T47D (cell line): ENCODE measurements at places on chromosomes 7 and 10.

DNA sequence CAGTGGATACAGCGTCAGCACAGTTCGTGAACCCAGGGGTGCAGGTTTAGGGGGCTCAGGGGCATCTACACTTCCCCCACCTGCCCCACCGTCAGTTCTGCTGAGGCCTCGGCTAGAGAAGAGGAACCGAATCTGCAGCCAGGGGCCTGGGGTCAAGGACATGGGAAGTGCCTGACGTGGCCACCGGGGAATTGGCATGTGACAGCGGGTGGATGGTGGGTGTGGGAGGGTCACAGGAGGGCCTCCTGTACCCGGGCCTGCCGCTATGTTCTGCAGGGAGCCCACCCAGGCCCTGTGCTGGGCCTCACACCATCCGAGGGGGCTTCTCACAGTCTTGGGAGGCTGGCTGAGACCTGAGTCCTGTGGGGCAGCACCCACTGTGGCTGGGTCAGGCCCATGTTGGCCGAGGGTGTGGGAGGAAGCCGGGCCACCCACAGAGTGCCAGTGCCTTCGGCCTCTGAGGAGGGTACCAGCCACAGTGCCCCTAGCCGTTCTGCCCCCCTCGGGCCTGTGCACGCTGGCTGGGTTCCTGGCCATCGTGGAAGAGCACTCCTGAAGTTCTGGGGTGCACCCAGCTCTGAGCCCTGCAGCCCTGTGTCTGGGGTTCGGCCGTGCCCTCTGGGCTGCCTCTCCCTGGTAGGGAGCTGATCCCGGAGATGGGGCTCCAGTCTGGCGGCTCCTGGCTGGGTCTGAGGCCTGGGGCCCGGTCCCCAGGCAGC is 5.9 kb downstream of the TTYH3 start:
- DNase-seq: no peak

- DNase-seq: no peak
Measured at GRCh38 chr10:33506838-33507661, 172.6 kb upstream of the NRP1 start.

GRCh38 chr10:72261784-72262404 is 11.8 kb upstream of the DDIT4 start:
- no peak for DNase-seq

- DNase-seq: no peak
Measured at GRCh38 chr7:4436361-4436895, 245.7 kb upstream of the FOXK1 start.

DNA sequence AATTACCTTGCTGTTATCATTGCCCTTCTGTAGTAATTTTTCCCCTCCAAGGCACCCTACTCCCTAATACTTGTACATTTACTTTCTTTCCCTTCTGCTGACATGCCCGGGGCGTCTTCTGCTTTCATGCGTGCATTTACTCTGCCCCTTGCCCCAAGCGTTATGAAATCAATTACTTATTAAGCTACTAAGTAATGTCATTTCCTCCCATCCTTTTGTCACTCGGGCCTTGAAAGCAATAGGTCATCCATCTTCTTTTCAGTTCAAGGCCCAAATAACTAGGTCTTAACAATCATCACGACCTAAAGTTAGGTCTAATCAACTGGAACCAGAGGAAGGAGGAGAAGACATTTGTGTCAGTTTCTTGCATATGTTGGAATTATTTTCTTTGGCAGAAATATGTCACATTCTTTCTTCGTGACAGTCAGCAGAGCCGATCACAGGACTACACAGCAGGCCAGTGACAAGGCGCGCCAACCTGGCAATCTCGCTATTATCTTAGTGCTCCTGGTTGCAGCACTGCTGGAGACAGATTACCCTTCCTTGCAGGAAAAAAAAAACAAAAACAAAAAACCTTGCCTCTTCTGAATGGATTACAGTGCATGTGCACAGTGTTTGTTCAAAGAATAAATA is 179.2 kb downstream of the RELN start:
- no peak for DNase-seq

GRCh38 chr7:55050281-55050680 is 31.5 kb downstream of the EGFR start:
- no peak for DNase-seq

DNA sequence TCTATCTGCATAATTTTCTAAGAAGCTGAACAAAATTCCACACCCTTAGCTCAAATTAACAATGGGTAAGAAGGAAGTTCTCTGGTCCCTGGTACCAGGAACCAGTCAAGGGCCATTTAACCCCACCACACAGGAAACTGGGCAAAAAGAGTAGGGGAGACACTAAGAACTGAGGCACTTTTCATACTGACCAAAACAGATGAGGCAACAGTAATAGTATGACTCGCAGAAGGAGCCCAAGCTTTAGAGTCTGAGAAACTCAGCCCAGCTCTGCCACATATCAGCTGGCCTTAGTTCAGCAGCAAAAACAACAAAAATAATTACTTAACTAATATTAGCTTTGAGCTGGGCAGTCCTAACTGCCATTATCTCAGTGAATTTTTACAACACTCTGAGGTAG is 221.2 kb downstream of the FAM107B start:
- DNase-seq: no peak

DNA sequence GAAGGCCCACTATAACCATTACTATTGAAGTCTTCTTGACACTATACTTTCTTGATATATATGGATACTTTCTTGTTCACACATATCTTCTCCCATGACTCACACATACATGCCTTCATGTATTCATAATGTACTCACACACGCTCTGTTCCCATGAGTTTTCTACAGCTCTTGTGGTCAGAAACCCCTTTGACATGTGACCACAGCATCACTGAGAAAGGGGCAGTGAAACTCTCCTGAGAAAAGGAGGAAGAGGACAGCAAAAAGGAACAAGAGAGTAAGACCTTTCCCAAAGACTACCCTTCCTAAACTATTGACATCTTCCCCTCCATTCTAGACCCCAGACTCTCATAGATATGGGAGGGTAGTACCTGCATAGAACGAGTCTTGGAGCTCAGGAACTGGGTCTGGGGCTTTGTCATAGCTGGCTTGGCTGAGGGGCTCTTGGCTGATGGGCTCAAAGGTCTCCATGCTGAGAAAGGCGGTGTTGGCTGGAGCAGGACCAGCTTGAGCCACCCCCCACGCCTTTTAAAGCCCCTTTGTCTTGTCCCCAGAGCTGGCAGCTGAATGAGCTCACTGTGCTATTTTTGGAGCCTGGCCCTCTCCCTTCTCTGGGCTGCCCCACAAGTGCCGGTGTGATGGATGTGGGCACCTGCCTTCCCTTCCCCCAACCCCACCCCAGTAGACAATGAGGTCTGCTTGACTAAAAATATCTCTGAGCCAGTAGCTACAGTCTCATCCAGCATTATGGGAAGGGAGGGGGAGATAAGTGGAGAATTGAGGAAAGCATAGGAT is 5.1 kb downstream of the SYNPO2L start:
- DNase-seq: no peak

DNA sequence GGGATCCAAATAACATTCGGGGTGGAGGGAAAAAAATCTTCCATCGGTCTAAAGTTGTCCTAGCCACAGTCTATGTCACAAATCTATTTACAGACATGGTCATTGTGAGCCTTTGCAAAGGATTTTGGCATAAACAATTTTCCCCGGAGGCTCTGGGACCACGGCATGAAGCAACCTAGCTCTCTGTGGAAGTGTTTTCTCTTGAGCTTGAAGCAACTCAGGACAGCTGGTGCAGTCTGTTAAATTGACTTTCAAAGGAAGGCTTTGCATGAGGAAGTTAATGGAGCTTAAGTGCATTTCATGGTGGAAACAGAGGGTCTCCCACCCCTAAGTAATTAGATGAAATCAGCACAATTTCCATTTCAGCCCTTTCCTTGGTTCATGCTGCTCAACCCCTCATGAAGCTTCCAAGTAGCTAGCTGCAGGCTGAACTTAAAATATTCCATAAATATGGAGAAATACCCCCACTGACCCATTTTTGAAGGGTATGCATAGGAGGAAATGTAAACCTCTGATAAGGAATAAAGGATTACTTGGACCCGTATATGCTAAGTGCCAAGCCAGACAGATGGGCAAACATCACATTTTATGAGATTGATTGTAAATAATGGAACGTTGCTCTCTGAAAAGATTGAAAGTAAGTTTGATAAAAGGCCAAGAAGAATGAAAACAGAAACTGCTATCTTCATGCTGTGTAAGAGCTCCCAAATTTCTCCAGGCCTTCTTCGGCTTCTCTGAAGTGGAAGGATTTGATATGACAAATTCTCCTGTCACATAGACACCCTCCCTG is 39.9 kb downstream of the CCDC3 start:
- DNase-seq: no peak

DNA sequence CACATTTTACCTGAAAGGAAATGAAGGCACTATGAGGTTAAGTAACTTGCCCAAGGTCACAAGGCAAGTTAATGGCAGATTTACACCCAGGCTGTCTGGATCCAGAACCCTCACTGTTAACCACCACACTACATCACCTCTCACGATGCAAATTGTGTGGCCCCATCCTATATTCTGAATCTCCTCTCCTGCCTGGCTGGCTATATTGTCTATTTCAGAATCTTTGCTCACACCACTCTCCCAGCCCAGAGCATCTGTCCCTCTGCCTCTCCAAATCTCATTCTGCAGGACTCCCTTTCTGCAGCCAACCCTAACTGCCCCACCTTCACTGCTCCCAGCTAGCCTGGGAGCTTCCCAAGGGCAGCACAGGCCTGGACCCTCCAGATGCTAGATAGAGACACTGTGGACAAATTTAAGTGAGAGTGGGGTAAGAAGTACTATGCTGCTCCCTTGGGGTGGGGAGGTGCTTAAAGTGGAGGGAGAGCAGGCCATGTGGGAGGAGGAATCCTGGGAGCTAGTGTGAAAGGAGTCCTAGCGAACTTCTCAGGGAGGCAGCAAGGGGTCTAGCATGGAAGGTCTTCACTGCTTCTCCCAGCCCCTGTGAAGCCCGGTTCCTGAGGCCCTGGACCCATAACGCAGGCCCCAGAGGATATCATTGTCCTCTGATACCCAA is 786 bp downstream of the CUEDC2 start:
- peak; percentile 46 for DNase-seq

DNA sequence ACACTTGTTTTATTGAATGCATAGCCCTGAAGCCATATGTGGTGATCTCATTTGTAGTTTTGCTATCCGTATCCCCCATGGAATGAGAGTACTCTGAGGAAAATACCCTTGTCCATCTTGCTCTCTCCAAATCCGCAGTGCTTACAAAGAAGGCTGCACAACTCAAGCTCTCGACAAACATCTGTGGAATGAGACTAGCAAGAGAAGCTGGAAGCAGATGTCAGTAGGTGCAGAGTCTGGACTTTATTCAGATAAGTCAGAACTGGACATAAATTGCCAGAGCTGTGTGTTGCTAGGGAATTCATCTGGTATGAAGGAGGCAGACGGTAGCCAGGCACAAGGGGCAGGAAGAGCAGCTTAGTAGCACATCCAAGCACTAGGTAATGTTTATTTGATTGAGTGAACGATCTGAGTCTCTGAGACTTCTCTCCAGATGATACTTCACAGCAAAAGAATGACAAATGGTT is 1046.2 kb downstream of the XPNPEP1 start:
- DNase-seq: no peak

GRCh38 chr10:86071145-86071544 is 295.4 kb downstream of the GRID1 start:
- DNase-seq: no peak

- no peak for DNase-seq
Measured at GRCh38 chr7:146787266-146787665, 670.7 kb downstream of the CNTNAP2 start.

DNA sequence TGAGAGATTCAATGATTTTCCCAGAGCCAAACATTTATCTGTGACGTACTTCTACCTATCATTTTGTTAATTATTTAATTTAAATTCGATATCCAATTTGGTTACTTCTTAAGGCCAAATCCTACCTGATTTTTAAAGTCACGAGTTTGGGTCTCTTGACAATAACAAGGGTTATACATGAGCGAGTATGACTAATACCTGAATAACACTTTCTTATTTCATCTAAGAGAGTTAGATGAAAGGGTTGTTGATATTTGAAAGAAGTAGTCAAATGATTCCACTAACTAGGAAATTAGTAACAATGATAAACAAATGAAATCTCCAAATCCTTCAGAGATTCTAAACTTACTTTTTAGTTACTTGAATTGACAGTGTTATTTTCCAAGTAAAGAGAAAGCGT is 1086.9 kb downstream of the XPNPEP1 start:
- no peak for DNase-seq

DNA sequence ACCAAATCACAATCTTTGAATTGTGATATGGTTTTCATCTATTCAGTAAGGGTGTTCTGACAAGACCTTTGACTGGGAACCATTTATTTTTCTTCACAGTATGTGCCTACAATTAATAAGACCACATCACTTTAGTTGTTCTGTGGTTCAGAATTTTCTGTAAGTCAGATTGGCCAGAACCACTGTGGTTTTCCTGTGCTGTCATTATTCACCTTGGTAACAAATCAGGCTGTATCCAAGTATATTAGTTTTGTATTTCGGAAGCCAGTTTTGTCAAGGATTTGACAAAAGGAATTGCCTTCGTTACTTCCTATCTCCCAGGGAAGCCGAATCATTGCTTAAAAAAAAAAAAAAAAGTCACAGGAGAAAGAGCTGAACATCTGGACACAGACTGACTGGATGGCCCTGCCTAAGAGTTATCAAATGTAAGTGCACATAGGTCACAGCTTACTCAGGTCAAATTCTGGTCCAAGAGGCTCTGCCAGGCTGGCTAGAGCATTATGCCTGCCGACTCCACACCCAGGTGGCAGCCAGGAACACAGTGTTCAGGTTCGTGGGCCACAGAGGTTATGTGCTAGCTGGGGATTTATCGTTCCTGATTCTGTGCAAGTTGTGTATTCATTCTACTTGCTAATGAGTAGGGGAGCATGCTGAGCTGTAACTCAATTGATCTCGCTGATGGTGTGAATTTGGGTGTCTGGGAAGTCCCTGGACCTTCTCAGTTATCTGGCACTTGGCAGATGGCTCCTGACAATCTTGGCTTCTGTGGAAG is 175.3 kb downstream of the JAZF1 start:
- DNase-seq: no peak

DNA sequence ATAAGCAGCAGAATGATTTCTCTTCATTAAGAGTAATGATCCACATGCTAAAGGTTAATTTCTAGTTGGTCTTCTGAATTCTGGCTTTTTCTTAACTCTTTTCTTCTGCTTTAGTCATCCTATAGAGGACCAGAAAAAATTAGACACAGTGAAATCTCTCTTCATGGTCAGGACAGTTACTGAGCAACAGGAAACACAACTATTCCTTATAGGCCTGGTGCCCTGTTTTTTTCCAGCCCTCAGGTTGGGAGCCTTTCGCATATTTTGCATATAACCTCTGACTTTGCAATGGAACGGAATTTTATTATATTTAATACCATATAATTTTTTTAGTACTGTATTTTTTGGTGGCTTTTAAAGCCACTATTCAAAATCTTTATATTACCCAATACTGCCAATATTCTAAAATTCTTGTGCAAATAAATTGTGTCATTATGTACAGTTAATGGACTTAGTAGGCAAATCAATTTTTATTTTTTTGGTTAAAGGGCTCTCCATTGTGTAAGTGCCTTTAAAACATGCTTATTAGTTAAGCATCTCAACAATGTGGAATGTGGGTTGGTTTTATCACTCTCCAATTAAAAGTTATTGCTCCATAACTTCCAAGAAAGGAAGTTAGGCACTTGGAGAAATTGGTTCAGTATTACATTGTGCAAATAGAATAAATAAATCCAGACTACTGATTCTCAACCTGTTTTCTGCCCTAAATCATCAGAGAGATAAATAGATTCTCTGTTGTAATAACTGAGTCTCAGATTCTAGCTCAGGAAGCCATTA is 22.5 kb downstream of the ARL4A start:
- DNase-seq: no peak
